ENCODE measurements at places on chromosomes 6 and 20.

DNA sequence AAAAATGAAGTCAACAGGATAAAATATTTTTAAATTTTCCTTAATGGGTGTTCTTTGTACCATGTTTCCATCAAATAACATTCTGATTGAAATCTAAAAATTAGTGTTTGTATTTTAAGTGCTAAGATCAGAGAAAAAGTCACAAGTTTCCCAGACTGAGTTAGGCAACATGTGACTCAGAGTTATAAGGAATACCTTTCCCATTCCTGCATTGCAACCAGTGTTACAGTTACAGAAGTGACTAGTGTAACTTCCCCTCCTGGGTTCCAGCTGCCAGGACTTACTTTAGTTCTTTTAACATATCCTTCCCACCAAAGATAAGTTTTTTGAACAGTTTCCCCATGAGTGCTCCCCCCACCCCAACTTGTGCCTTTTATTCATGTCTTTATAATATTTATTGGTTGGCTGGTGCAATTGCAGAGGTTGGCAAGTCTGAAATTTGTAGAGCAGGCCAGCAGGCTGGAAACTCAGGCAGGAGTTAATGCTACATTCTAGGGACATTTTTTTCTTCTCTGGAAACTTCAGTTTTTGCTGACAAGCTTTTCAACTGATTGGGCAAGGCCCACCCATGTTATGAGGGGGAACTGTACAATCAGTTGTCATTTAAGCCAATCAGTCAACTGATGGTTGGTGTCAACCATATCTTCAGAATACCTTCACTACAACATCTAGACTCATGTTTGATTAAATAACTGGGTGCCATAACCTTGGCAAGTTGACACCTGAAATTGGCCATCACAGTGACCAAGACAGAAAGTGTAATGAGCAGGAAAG lies 22.9 kb upstream of the ESR1 start:
- no peak for DNase-seq

- DNase-seq = no peak
Observed at GRCh38 chr6:35328108-35328723, 14.1 kb upstream of the PPARD start.

- no peak for DNase-seq
Observed at GRCh38 chr6:42333612-42334011, 116.0 kb upstream of the MRPS10 start.

- peak; percentile 5 for DNase-seq
Observed at GRCh38 chr6:111781041-111781708, 92.1 kb downstream of the FYN start.

DNA sequence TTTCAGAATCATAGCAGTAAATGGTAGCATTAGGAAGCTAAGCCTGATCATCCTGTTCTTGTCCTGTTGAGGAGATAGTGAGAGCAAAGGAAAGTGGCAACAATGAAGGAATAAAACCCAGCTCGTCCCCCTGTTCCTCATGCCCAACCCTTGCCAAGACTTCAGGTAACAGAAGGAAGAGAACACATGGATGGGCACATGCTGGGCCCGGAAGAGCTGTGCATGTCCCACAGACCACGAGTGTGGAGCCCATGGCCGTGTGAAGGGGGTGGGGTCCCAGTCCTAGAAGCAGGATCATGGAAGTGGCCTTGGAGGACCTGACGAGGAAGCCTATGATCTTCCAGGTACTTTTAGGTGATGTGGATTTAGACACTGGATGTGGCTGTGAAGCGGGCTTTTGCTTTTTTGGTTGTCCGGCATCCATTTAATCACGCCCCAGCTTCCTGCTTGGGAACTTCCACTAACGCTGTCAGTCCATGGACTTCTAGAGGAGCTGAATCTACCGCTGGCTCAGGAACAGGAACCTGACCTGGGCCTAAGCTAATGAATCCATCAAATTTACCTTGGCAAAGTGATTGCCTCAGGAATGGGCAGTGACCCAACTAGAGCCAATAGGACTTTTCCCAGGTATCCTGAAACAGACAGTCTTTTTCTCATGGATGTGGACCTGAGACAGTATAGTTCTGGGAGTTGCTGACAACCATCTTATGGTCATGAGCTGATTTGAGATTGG lies 79.3 kb upstream of the ARMC2 start:
- DNase-seq = no peak

DNA sequence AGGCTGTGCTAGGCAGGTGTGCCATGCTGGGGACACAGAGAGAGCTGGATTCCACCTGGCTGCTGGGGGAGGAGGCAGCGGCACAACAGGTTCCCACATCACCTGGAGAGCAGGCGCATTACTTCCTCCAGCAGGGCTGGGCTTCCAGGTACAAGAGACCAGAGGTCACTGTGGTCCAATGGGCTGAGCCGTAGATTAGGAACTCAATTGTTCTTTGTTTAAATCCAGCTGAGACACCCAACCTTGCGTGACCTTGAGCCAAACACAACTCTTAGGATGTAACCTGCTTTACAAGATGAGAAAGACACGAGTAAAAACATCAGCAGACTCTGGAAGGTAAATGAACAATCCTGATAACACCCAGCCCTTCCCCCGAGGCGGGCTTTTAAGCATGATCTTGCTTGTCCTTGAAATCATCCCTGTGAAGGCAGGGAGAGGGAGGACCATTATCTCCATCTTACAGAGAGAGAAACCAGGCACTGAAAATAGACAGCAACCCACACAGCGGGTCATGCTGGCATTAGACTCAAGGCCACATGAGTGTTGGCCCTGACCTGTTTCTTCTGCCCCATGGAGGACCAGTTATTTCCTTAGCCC lies 216.5 kb upstream of the RREB1 start:
- no peak for DNase-seq

GRCh38 chr6:168737481-168737880 lies 296.5 kb downstream of the SMOC2 start:
- no peak for DNase-seq

- DNase-seq = no peak
Observed at GRCh38 chr20:16271450-16271849, 301.8 kb downstream of the KIF16B start.

GRCh38 chr20:12906361-12906760 lies 102.4 kb upstream of the SPTLC3 start:
- DNase-seq = no peak
